ENCODE measurements at places on chromosomes 5 and 9. TPM values are rescaled to one million over a fixed set of nuclear protein-coding genes. Genes with fewer than 3 reads are reported as not detected.

DNA sequence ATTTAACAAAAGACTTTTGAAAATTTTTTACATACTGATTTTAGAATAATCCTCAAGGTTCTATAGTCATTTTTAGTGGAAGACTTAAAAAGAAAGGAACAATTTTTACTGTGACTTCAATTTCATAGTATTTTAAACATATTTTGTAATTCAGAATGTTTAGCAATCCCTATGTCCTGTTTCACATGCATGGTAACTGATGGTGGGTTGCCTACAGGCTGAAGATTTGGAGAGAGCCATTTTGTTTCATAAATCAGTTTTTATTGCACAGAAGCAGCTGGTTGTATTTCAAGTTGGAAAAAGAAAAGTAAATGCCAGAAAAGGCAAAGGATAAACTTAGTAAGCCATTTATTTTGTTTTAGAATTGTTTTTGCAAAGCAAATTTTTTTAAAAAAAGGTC is 24.0 kb downstream of the STARD4 start:
- no peaks in the 10 kb centered on the region for H3K4me1 ChIP-seq
- no peaks in the 10 kb centered on the region for H3K27me3 ChIP-seq
- H3K36me3 ChIP-seq = no peaks in the 10 kb centered on the region
- DNase-seq = no peak
- H3K27ac ChIP-seq = no peak overlapping the region

DNA sequence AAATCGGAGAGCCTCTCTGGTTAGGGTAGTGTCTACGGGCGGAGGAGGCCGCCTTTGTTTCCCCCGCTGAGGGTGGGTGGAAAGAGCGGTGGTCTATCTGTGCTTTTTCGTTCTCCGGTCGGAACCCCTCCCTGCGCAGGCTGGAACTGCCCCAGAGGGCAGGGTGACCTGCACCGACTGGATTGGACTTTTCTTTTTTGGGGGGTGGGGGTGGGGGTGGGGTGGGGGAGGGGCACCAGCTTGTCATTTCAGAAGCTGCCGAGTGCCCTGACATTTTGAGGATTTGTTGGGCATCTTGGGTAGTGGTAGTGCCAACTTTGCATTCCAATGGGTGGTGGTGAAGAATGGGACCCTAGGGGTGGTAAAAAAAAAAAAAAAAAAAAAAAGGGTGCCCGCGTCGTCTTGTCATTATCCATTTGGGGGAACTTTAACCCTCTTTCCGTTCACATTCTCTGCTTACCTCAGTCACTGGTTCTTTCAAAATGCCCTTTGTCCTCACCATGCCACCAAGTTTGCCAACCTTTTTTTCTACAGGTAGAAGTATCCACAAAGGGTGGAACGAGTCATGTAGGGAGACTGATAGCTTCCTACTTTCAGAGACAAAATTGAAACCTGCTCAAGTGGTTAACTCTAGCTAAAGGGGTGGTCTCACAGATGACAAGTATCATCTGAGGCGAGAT is 1.3 kb downstream of the UBE2R2 start:
- H3K4me1 ChIP-seq = no peaks in the 10 kb centered on the region
- no peaks in the 10 kb centered on the region for H3K36me3 ChIP-seq
- no peaks in the 10 kb centered on the region for H3K27me3 ChIP-seq

DNA sequence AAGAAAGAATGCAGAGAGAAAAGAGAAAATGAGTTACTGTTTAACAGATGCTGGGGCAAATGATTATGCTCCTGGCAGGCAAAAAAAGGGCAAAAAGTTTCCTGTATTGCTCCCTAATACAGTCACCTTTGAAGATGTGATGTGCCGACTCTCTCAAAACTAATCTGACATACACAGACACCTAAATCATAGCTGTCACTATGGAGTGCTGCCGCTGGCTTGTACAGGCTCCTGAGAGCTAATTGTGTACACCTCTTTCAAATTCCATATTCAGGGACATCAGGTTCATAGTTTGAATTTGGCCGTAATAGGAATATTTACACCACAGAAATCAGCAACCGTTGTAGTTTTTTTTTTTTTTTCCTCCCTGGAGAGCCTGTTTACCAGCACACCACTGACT is 12.4 kb upstream of the FOCAD start:
- H3K27me3 ChIP-seq = no peaks in the 10 kb centered on the region
- DNase-seq = no peak
- no peaks in the 10 kb centered on the region for H3K36me3 ChIP-seq
- no peak overlapping the region for H3K4me3 ChIP-seq
- no peak overlapping the region for H3K27ac ChIP-seq

TMC1 gene
- total RNA-seq = 0.62 TPM

SH3GL2 gene
- not detected for total RNA-seq

DNA sequence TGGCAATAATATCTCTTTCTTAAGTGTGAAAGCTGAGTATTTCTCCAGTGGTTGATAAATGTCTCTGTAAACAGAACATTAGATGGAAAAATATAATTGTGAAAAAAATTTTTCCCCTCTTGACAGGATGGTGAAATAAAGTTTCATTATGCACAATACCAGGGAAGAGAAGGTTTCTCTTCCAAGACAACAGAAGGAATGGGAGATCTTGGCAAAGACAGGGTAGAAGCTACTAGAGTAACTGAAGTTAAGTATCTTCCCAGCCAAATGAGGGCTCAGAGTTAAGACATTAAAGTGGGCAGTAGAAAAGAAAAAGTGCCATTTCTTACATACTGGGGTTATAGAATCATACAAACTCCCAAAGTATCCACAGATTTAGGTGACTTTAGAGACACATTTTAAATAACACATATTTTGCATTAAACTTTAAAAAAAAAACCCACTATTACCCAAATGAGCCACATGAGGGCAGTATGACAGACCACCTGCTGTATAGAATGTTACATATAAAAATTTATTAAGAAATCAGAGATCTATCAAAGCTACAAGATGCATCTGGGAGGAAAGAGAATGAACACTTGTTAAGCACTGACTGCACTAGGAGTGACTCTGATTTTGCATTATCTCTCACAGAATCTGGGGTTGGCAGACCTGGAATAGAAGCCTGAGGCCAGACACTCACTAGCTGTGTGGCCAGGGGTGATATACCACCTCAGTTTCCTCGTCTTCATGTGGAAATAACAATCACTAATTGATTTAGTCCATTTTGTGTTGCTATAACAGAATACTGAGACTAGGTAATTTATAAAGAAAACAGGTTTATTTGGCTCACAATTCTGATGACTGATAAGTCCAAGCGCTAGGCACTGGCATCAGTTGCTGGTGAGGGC is 98.5 kb downstream of the ARSB start:
- no peak overlapping the region for H3K27ac ChIP-seq
- DNase-seq = no peak
- H3K27me3 ChIP-seq = no peaks in the 10 kb centered on the region

GRCh38 chr5:104199771-104200170 is 637.2 kb upstream of the NUDT12 start:
- no peak for DNase-seq
- H3K27me3 ChIP-seq = no peaks in the 10 kb centered on the region
- H3K4me3 ChIP-seq = no peak overlapping the region
- no peaks in the 10 kb centered on the region for H3K4me1 ChIP-seq
- no peak overlapping the region for H3K27ac ChIP-seq
- H3K36me3 ChIP-seq = no peaks in the 10 kb centered on the region

DNA sequence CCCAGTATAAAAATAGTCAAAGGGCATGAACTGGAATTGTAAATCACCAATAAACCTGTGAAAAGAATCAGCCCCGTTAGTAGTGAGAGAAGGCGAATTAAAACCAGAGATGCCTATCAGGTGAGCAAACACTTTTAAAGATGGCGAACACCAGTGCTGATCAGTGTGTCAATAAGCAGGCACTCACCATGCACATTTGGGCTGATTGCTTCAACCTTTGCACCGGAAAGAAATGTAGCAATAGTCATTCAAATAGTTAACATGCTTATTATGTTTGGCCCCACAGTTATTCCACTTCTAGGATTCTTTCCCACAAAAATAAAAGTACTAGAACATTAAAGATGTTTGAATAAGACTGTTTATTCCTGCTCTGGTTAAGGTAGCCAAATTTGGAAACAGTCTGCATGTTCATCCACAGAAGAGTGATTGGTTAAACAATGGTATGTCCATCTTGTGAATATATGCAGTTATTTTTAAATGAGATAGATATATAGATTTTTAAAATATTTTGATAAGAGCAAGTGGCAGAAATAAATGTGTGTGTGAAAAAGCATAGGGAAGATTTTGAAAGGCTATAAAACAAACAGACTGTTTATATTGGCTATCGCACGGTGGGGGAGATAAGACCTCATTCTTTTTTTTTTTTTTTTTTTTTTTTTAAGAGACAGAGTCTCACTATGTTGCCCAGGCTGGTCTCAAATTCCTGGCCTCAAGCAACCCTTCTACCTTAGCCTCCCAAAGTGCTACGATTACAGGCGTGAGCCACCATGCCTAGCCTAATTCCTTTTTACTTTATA is 112.2 kb downstream of the PIP5K1B start:
- no peaks in the 10 kb centered on the region for H3K27me3 ChIP-seq
- H3K36me3 ChIP-seq = no peaks in the 10 kb centered on the region
- H3K27ac ChIP-seq = no peak overlapping the region
- H3K4me3 ChIP-seq = no peak overlapping the region
- no peaks in the 10 kb centered on the region for H3K4me1 ChIP-seq

GRCh38 chr5:180785794-180786221 is 16.8 kb downstream of the MGAT1 start:
- peaks cover 5% of the 10 kb centered on the region for H3K4me1 ChIP-seq
- no peak for DNase-seq
- no peaks in the 10 kb centered on the region for H3K27me3 ChIP-seq
- peak overlapping the region; percentile 98 for H3K27ac ChIP-seq
- H3K36me3 ChIP-seq = peaks cover 3% of the 10 kb centered on the region

- H3K4me1 ChIP-seq = peaks cover 6% of the 10 kb centered on the region
- no peak overlapping the region for H3K4me3 ChIP-seq
- peak overlapping the region; percentile 44 for H3K27ac ChIP-seq
- no peak for DNase-seq
Measured at GRCh38 chr9:18124760-18125159, 349.2 kb upstream of the ADAMTSL1 start.

GRCh38 chr9:92706218-92706940 is 36.4 kb upstream of the IPPK start:
- peak; percentile 45 for DNase-seq
- no peaks in the 10 kb centered on the region for H3K27me3 ChIP-seq
- H3K36me3 ChIP-seq = peaks cover 2% of the 10 kb centered on the region
- no peaks in the 10 kb centered on the region for H3K4me1 ChIP-seq
- no peak overlapping the region for H3K4me3 ChIP-seq
- no peak overlapping the region for H3K27ac ChIP-seq

DNA sequence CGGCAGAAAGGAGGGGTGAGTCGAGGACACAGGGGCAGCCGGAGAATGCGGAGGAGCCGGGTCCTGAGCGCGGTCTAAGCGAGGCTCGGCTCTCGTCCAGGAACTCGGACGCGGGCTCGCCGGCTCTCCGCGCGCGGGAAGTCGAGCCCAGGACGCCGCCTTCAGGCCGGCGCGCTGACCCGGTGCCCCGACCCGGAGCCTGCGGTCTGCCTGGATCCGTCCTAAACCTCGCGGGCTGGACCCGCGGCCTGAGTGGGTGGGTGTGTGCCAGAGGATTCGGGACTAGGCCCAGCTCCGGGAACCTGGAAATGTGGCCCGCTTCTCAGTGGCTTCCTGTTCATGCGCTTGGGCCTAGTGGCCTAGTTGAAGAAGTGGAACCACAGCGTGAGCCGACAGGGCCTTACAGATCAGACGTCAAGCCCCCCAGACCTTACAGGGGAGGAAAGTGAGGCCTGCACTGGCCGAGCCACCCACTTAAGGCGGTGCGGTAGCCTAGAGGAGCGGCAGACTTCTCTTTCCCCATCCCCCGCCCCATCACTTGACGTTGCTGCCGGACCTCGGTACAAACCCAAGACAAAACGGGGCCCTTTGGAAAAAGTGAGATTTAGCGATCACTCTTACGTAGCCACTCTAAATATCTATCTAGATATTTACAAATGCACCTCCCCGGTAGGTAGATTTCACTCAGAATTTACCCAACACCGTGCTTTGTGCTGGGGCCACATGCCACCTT is 1.2 kb downstream of the CDKN2B-AS1 start:
- DNase-seq = peak; percentile 86
- H3K36me3 ChIP-seq = no peaks in the 10 kb centered on the region
- H3K4me1 ChIP-seq = no peaks in the 10 kb centered on the region
- peak overlapping the region; percentile 72 for H3K4me3 ChIP-seq
- no peak overlapping the region for H3K27ac ChIP-seq
- H3K27me3 ChIP-seq = no peaks in the 10 kb centered on the region

PPP2R2B gene
- total RNA-seq = 27.3 TPM

- no peak overlapping the region for H3K27ac ChIP-seq
- H3K27me3 ChIP-seq = no peaks in the 10 kb centered on the region
- H3K36me3 ChIP-seq = no peaks in the 10 kb centered on the region
- H3K4me3 ChIP-seq = no peak overlapping the region
- no peak for DNase-seq
Measured at GRCh38 chr9:9846557-9846956, 766.2 kb downstream of the PTPRD start.

- no peak overlapping the region for H3K4me3 ChIP-seq
- no peak for DNase-seq
- H3K27me3 ChIP-seq = no peaks in the 10 kb centered on the region
- H3K36me3 ChIP-seq = no peaks in the 10 kb centered on the region
- no peaks in the 10 kb centered on the region for H3K4me1 ChIP-seq
Measured at GRCh38 chr9:16217943-16218701, 652.3 kb downstream of the BNC2 start.

DNA sequence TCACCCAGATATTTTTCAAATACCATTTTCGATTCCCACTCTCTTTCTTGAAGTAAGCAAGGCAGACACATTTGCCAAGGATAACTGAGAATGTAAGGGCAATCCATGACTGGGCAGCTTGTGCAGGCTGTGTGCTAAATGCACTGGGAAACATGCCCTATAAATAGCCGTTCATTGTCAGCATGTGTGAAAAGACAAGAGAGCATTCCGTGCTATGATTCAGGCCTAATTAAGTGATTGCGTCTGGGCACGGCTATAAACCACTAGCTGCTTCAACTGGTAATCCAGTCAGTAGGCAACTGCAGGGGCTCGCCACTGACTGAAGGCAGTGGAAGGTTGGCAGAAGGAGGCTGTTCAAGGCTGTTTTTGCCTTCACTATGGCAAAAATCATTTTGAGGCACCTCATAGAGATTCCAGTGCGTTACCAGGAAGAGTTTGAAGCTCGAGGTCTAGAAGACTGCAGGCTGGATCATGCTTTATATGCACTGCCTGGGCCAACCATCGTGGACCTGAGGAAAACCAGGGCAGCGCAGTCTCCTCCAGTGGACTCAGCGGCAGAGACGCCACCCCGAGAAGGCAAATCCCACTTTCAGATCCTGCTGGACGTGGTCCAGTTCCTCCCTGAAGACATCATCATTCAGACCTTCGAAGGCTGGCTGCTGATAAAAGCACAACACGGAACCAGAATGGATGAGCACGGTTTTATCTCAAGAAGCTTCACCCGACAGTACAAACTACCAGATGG is at the start of gene HSPB3:
HSPB3 (plus strand) TSS at position 287 of the 745 bp plus-strand sequence; CDS start at position 378, 91 bp downstream.
- no peaks in the 10 kb centered on the region for H3K27me3 ChIP-seq
- H3K27ac ChIP-seq = peak within 1 kb of the TSS; percentile 2
- H3K36me3 ChIP-seq = no peaks in the 10 kb centered on the region

- H3K36me3 ChIP-seq = no peaks in the 10 kb centered on the region
- H3K4me1 ChIP-seq = peaks cover 11% of the 10 kb centered on the region
- no peak overlapping the region for H3K4me3 ChIP-seq
- H3K27ac ChIP-seq = peak overlapping the region; percentile 14
- no peak for DNase-seq
Measured at GRCh38 chr9:70053864-70054263, 10.2 kb downstream of the MAMDC2 start.
